ENCODE measurements at places on chromosomes 4 and X.

DNA sequence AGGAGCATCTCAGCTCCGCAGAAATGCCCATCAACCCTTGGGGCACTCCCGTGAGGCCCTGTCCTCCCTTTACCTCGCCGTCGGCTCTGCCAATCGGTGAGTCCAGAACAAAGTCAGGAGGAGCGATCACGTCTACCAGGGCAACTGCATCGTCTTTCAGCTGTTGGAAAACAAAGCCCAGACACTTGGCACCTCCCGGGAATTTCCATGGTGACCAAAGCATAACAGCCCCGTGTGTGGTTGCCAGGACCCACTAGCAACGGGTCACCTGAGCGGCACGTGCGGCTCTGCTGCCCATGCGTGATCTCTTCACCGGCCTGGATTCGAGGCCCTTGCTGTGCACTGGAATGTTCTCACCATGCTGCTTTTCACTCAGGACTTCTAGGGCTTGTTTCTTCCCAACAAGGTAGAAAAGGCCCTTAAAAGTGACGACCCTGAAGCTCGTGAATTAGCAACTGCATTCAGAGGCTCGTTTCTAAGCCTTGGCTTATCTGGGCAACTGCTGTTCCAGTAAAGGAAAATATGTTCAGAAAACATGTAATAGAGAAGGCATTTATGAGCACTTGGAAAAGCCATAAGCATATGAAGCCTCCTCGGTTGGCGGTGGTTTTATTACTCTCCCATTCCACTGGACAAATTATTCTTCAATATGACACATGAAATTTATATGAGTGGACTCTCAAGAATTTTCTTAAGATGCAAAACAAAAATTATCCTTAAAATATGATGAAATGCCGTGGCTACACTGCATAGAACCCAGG is 69.5 kb downstream of the ACOX3 start:
- no peak for DNase-seq

DNA sequence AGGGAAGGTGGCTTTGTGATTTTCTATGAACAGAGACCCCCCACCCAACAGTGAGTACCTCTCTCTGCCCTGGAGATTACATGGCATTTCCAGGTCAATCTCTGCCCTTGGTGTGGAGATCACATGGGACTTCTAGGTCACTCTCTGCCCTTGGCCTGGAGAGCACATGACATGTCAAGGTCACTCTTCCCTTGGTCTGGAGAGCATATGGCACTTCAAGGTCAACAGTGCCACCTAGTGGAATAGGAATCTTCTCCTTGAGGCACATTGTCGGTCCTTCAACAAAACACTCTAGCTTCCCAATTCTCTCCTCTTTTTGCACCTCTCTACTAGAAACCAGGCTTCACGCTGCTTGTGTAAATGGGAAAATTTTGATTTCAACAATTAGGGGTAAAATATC is 66.2 kb upstream of the TACR3 start:
- no peak for DNase-seq

DNA sequence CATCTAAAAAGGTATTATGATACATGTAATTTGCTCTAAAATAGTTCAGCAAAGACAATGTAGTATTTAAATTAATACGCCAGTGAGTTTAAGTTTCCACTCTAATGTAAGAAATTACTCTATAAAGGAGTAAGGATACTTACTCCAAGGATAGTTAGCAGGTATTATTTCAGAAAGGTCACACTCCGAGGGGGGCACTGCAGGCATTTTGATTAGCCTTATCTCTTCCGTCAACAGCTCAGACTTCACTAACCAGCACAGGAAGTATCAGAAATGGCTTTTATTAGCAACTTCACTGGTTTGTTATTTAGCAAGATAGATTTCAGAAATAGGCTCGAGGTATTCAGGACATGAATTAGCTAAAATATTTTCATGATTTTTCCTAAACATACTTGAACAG is 127.0 kb downstream of the COX18 start:
- no peak for DNase-seq

DNA sequence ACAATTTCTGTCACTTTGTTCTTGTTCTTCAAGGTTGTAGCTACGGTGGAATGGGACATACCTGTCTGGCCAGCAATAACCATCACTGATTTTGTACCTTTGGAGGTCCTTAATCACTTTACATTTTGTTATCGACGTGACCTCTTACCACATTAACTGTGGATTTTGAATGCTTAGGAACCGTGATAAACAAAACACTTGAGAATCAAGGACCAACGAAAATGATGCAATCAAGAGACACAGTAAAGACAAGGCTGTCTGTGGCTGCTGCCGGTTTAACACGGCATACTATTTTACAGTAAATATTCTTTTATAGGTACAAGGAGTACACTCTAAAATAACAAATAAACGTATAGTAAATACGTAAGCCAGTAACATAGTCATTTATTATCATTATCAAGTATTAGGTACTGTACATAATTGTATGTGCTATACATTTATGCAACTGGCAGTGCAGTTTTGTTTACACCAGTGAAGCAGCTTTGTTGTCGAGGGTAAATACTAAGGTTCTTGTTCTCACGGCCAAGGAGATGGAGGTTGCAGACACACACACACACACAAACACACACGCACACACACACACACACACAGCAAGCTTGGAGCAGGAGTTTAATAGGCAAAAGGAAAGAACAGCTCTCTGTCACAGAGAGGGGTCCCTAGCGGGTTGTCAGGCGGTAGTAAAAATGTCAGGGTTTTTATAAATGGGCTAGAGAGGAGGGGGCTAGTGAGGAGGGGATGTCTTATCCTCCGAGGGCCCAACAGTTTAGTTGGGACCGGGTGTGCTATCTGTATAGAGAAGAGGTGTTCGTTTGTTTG is 194.7 kb upstream of the CXorf51B start:
- DNase-seq, result no peak

- DNase-seq, result no peak
Observed at GRCh38 chr4:149311076-149311475, 504.6 kb downstream of the IQCM start.

DNA sequence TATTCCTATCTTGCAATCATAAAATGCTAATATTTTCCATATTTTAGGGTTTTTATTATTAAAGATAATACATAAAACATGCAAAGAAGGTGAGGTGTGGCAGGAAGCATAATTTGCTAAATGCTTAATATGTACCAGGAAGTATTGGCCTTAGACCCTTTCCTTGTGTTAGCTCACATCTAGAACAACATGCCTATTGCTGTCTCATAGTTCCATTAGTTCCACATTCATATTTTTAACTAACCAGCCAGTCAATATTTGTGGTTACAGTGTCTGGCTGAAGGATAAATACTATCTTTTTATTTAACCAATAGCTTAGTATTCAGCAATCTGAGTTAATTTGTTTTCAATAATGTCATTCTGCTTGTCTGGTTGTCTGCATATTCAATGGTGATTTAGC is 432.6 kb downstream of the INPP4B start:
- no peak for DNase-seq

- no peak for DNase-seq
Observed at GRCh38 chrX:64192673-64193072, 12.8 kb downstream of the AMER1 start.

GRCh38 chrX:38109042-38109898 is 102.9 kb downstream of the SYTL5 start:
- DNase-seq, result no peak

- DNase-seq, result no peak
Observed at GRCh38 chrX:12497832-12498591, 293.2 kb upstream of the PRPS2 start.
